ENCODE measurements at places on chromosomes 5 and 9.
A peak's percentile ranks its signal among the peaks of the same experiment; 100 is the strongest.

GRCh38 chr5:176593273-176593869 is 16.6 kb downstream of the GPRIN1 start:
- no peak for ATAC-seq

- peak; percentile 88 for ATAC-seq
Measured at GRCh38 chr9:126471084-126471624, 142.6 kb upstream of the LMX1B start.

GRCh38 chr9:74755999-74756398 is 131.7 kb downstream of the TRPM6 start:
- ATAC-seq, result no peak

DNA sequence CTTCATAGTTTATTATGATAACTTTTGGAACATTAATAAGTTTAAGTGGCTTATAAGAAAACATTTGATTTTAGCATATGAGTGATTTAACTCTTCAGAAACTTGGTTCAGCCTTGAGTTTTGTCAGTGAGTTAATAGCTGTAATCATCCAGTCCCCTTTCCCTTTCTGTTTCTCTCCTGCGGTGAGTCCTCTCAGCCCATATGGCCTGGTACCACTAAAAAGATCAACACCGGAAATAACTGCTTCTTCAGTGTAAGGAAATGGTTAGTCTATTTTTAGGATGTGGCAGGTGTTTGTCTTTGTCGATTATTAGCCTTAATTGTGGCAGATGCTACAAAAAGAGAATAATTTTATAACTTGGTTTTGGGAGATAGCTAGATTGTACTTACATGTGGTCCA is 120.2 kb upstream of the GRHPR start:
- ATAC-seq, result peak; percentile 98

DNA sequence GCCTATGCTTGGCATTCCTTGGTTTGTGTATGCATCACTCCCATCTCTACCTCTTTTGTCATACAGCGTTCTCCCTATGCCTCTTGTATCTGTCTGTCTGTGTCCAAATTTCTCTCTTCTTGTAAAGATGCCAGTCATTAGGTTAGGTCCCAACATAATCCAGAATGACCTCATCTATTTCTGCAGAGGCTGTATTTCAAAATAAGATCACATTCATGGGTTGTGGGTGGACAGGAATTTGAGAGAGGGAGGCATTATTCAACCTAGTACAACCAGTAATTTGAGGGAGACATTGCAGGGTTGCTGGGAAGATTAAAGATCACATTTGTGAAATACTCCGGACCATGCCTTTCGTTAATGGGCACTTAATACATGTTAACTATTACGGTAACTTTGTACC is 155.0 kb downstream of the MAN2A1 start:
- ATAC-seq, result no peak
